ENCODE measurements at places on chromosomes 7 and 10. TPM values are rescaled to one million over a fixed set of nuclear protein-coding genes. Genes with fewer than 3 reads are reported as not detected.

DNA sequence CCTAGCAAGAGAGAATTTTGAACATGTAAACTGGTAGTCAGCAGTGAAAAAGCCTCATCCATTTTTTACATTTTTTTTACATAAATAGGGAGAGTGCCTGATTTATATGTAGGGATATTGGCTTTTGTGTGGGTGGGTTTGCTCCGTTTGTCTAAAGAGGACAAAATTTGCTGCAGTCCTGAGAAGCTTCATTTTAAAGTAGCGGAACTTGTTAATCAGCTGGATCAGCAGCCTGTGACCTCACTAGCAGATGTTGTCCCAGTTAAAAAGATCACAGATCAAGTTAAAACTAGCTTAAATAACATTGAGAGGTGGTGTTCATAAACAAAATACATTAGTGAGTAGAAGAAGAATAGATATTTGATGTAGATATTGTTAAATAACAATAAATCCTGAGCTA lies 2.6 kb downstream of the ATRNL1 start:
- no peak for DNase-seq

GRCh38 chr7:36300696-36301350 lies 88.8 kb upstream of the ANLN start:
- no peak for DNase-seq

GRCh38 chr7:46776790-46777189 lies 805.1 kb downstream of the TNS3 start:
- DNase-seq: no peak

DNA sequence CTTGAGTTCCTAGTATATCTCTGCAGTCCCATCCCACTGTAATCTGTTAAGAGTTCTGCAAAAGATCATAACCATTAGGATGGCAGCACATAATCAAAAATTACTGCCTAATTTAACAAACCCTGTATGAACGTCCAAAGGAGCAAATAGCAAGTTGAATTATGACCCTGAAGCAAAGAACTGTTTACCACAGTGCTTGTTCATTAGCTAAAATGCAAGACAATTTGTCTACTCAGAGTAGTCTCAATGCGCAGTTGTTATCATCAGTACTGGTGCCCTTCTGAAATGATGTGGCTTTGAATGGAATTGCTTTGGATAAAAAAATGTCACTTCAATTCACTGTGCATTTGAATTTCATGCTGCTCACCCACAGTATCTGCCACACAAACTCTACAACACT lies 817.0 kb downstream of the SORCS1 start:
- DNase-seq: no peak

- DNase-seq: no peak
These were observed 44.0 kb downstream of the COL13A1 start for GRCh38 chr10:69845574-69846292.

DNA sequence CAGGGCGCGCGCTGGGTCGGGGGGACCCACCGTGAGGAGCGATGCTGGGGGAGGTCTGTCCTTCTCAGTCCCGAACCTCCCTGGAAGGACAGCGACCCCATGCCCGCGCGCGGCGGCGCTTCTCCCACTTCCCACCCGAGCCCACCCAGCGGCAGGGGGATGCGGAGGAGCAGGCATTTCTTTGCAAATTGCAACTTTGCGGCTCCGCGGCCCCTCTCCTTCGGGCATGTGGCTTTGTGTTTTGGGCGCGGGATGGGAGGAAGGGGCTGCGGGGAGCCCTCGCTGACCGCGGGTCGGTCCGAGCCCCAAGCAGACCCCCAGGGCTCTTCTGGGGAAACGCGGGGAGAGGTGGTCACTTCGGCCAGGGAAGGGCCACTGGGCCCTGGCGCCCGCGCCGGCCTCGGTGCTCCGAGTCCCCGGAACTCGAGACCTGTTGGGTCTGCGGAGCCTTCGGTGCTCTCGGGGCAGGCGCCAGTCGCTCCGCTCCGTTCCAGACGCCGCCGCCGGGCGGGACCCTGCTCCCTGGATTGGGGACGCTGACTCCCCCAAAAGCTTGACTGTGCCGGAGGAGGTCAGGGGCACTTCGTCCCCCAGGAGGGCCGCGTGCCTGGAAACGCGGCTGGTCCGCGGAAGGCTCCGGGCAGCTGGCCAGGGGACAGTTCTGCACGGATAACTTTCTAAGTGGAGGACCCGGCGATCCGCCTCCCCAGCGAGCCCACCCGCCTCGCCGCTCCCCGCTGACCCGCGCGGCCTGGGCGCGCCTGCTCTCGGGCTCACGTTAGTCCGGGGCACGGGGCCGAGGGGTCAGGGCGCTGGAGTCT lies 164.2 kb upstream of the DPP6 start:
- DNase-seq: no peak

GRCh38 chr7:21368317-21368716 lies 59.6 kb upstream of the SP4 start:
- no peak for DNase-seq

GRCh38 chr7:78530351-78530750 lies 731.8 kb downstream of the PHTF2 start:
- DNase-seq: no peak

DNA sequence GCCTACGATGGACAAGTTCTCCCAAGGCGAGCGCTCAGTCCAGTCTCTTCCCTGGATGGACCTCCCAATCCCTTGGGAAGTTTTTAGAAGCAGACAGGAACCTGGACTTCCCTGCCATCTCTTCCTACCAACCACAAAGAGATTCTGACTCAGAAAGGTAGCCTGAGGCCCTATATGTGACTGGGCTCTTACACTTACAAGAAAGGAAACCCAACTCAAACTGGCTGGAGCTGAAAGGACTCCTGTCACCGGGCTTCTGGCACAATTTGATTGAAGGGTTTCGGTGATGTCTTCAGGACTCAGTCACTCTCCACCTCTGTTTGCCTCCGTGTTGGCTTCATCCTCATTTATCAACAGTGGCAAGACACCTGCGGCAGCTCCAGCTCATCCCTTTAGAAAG lies 3.7 kb upstream of the COL13A1 start:
- DNase-seq: no peak

DNA sequence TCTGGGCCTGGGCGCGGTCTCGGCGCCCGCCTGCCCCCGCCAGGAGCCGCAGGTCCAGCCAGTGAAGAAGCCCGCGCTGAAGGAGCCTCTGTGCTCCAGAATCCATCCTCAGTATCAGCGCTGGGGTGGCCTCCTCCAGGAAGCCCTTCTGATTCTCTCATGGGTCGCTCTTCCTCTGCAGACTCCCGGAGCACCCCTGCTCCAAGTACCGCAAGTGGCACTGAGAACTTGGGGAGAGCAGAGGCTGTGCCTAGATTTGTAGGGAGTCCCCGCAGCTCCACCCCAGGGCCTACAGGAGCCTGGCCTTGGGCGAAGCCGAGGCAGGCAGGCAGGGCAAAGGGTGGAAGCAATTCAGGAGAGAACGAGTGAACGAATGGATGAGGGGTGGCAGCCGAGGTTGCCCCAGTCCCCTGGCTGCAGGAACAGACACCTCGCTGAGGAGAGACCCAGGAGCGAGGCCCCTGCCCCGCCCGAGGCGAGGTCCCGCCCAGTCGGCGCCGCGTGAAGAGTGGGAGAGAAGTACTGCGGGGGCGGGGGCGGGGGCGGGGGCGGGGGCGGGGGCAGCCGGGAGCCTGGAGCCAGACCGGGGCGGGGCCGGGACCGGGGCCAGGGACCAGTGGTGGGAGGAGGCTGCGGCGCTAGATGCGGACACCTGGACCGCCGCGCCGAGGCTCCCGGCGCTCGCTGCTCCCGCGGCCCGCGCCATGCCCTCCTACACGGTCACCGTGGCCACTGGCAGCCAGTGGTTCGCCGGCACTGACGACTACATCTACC lies at the start of gene ALOX5:
Gene ALOX5, plus strand, starts transcription at position 641 of the 774 bp plus-strand sequence. Its CDS starts 64 bp downstream, at position 705.
- no peak for DNase-seq

DNA sequence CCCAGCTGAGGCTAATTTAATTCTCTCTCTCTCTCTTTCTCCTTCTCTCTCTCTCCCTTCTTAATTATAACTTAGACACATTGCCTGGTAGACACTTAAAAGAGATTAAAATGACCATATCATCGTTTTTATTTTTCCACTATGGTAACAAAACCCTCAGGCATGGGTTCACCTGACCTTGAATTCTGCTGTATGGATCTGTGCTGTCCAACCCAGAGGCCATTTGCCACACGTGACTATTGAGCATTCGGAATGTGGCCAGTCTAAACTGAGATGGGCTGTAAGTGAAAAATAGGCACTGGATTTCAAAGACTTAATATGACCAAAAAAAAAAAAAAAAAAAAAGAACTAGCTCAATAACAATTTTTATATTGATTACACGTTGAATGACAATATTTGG lies 93.6 kb downstream of the NHLRC2 start:
- DNase-seq: no peak

Gene UNCX
- not detected for total RNA-seq

Gene HTR5A
- not detected for total RNA-seq

Gene C10orf105
- total RNA-seq: not detected

Gene LRRC18
- total RNA-seq: not detected
